Upper lobe of left lung (tissue), 6 donors: ENCODE measurements at places on chromosomes 1 and 21. TPM values are rescaled to one million over a fixed set of nuclear protein-coding genes. Genes with fewer than 3 reads are reported as not detected.

Gene CACNA1E
- 0.39 TPM for total RNA-seq

Gene PPIAL4G
- total RNA-seq = not detected

Gene TLCD4
- 6.4 TPM for total RNA-seq

Gene ST6GALNAC5
- 19.0 TPM for total RNA-seq

Gene LCE2C
- total RNA-seq = not detected
